Substantia nigra (tissue), 51 donors: ENCODE measurements at places on chromosomes 4 and X.

GRCh38 chrX:3811331-3812311 is 98.2 kb upstream of the PRKX start:
- DNase-seq: no peak

- DNase-seq: peak; percentile 31
Measured at GRCh38 chr4:153084980-153085630, 119.1 kb upstream of the TRIM2 start.

GRCh38 chr4:54513204-54513603 is 144.6 kb upstream of the KIT start:
- no peak for DNase-seq

DNA sequence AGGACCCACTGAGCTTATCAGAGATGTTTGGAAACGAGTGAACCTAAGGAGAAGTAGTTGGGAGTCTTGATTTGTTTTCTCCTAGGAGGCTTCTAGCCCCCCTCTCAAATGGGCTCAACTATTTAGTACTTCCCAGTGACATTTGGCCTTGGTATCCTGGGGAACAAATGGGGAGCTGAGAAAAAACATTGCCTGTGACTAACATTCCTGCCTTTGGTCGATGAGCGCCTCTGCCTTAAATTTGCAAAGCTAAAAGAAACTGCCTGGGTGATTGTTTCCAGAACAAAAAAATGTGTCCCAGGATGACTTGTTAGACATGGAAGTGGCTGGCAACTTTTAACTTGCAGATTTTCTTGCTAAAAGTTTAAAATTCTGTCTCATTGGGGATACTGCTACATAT is 58.8 kb upstream of the IGFBP7 start:
- DNase-seq: no peak

- no peak for DNase-seq
Measured at GRCh38 chr4:69668680-69669079, 15.6 kb upstream of the UGT2A1 start.

DNA sequence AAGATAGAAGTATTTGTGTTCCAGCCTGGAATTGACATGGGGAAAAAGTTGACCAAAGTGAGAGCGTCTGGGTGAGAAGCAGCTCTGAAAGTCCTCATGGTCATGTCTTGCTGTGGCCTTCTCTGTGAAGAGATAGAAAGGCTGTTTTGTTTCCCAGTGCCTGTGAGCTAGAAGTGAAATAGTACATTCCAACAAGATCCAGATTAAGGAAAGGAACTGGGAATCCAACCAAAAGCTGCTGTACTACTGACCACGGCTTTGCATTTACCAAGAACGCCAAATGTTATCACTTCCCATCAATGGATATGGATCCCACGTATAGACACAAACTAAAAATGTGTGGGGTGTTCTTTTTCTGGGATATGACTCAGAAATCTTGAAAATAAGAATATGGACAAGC is 51.2 kb downstream of the TENM3 start:
- no peak for DNase-seq

DNA sequence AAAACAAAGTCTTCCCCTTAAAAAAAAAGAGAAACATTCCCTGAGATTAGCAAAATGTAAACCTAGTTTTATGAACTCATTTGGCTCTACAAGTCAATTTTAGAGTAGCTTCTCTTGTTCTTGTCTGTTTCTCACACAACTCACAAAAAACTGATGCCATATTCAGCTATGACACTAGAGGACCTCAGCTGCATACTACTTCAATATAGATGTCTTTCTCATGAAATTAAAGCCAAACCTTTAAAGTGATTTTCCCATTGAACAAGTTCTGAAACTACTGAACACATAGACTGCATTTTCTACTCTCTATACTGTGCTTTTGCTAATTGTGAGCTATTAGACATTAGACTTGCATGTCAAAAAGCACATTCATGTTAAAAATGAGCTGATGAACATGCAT is 49.8 kb downstream of the TBCK start:
- no peak for DNase-seq

DNA sequence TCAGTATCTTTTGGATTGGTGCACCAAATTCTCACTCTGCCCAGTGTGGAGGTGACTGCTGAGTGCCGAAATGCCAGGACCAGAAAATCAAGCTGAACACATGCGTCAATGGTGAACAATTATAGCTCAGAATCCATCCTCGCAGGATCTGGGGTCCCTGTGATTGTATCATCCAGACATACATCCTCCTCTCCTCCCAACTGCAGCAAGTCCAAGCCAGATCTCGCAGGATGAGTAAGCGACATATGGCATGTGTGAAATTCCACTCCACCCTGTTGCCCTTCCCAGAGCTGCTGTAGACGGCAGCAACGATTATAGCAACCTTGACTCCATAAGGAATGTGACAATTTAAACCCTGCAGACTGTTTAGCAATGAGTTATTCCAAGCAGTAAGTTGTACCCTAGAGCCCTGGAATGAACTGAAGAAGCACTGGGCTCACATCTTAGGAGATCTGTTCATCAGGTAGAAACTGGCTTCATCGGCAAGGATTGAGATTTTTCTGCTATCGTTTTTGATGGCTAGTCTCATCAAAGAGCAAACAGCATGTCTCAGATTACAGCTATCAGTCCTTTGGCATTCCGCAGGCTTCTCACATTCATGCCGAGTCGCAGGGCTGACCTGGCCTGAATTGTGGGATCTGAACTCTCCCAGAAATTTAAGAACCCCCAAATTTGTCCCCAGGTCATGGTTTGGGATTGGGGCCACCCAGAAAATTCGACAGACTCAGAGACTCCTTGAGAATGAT is 35.5 kb upstream of the SORBS2 start:
- DNase-seq: no peak

DNA sequence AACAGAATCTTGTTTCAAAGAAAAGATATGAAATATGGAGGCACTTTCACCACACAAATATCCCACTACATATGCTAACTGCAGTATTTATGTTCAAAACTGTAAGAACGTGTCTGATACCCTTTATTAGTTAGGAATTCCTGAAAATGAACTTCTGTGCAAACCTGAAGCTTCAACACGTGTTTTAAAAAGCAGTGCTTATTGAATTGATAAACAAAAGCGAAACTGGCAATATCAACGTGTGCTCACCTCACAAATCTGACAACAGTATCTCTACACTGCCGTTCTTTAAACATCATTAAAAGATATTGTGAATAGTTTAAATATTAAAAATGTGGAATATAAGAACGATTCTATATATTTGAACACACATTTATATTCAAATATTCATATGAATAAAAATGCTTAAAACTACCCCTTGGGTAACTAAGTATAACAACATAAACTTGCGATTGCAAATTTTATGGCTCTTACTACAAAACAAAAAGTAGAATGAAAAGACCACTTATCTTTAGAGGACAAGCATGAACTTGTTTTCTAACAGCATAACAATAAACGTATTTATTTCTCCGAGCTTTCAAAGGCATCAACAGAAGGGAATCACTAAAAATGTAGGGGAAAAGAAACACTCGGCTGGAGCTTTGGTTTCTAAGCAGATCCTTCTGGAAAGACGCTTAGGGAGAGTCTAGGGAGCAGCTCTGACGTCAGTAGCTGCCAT is at the start of gene LRP2BP:
TSS of gene LRP2BP (minus strand) at position 687 of the 718 bp plus-strand sequence. CDS start 17,738 bp downstream, outside the sequence.
- no peak for DNase-seq

DNA sequence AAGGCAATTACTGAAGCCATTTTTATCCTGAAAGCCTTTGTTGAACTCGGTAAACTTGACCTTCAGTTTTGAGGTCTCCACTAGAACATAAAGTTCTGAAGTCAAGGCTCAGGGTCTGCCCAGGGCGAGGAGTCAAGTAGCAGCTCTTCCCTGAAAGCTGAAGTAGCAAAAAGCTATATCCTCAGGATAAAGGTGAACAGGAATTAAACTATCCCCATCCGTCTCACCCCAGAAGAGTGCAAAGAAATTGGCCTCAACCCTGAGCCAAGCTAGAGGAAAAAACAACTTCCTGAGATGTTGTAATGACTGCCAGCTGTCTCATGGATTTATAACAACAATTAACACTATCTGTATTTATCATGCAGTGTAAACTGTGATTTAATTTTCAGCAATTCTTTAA is 590.8 kb downstream of the SPRY1 start:
- no peak for DNase-seq

DNA sequence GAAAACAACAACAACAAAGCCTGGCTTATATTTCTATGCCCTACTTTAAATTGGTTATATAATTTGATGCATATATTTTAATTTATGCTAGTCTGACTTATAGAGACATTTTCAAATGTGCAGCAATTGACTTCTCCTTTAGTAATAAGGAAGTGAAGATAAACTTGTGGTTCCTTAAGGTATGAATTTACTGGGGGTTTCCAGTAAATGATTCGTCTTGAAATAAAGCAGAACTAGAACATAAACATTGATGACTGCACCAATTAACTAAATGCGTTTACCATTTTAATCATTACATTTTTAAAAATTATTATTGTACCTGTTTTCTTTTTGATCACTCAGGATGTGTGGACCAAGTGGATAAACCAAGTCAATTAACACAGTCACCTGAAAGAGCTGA is 99.6 kb upstream of the CCSER1 start:
- no peak for DNase-seq

DNA sequence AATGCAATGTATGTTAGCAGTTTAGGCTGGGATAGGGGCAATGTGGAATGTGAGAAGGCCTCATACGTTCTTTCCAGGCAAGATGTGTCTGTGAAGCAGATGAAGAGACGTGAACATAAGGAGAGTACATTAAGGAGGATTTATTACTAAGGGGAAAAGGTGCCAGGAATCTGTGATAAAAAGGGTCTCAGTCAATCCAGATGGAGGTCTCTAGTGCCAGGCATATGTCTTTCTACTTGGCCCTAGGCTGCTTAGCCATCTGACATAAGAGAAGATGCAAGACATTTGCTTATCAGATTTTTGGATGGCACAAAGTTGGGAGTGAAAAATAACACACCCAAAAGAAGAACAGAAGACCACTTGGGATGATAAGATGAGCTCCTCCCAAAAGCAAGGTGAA is 93.0 kb upstream of the PRKG2 start:
- DNase-seq: no peak

- no peak for DNase-seq
Measured at GRCh38 chrX:153740631-153741222, 16.1 kb downstream of the ABCD1 start.

DNA sequence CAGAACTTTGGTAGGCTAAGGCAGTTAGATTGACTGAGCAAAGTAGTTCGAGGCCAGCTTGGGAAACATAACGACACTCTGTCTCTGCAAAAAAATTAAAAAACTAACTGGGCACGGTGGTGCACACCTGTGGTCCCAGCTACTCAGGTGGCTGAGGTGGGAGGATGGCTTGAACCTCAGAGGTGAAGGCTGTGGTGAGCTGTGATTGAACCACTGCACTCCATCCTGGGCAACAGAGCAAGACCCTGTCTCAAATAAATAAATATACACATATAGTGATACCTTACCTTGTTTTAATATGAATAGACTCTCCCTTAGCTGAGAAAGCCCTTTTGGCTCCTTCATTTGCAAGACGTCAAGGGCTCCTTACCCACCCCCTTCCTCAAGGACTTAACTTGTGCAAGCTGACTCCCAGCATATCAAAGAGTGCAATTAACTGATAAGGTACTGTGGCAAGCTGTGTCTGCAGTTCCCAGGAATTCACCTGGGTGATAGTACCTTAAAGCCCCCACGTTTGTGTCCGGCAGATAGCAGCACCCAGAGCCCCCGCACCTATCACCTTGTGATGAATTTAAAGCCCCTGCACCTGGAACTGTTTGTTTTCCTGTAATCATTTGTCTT is 655.6 kb upstream of the GALNTL6 start:
- DNase-seq: no peak

GRCh38 chrX:154855256-154855655 is 20.8 kb upstream of the SMIM9 start:
- DNase-seq: no peak

DNA sequence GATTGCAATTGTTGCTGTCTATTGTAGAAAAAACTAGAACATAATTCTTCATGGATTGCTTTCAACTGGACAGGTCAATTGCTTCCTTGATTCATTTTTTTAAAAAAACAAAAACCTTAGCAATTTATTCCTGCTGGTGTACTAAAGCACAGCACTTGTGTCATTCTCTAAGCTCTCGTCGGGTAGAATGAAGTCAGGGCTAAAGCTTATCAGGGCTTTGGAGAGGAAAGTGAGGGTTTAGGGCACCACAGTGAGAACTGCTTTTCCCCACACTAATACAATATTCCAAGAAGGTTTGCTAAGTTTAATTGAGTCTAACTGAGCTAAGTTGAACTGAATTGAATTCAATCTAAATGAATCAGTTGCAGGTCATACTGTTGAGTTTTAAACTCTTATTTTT is 76.4 kb upstream of the TLR3 start:
- DNase-seq: no peak

DNA sequence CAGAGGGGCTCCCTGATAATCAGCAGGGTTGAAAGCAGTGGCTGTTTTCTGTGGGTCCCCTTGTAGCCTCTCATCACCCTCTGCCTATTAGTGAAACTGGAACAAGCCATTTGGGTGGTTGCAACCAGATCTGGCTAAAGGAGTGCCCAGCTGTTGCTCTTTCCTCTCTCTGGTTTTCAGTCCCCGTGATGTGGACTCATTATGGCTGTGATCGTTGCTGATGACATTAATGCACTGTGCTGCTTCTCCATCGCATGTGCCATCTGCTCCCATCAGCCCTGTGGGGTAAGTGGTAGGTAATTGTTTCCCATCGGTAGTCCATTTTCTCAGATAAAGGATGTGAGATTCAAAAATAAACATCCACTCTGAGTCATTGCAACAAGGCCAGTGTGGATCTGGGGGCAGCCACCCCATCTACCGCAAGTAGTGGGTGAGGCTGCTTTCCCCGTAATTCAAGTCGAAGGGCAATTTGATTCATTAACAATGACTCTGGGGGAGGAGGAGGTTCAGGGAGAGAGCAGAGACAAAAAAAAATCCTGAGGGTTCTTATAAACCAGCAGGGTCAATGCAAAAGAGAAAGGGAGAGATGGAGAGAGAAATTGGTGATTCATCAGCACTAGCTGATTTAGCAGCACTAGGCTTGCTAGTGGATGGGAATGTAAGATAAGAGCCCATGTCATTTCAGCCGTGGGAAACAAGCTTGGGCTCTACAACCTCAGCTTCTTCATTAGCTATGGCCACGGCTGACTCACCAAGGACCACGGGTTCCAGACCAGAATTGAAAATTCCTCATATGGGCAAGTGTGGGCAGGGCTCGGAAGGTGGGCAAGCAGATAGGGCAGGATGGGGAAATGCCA is 357.8 kb downstream of the MID1IP1 start:
- DNase-seq: no peak

- DNase-seq: no peak
Measured at GRCh38 chr4:139875411-139875825, 209.8 kb downstream of the MGST2 start.

- DNase-seq: no peak
Measured at GRCh38 chrX:133053861-133054598, 42.9 kb downstream of the USP26 start.

GRCh38 chr4:165440415-165441158 is 61.8 kb downstream of the CPE start:
- no peak for DNase-seq
